ENCODE measurements at places on chromosomes 11 and 22. TPM values are rescaled to one million over a fixed set of nuclear protein-coding genes. Genes with fewer than 3 reads are reported as not detected.

EIF3M gene
- 325 TPM for total RNA-seq

CD151 gene
- 916 TPM for total RNA-seq

RAB38 gene
- not detected for total RNA-seq

MEI1 gene
- total RNA-seq, result not detected

SPON1 gene
- total RNA-seq, result not detected

PKNOX2 gene
- not detected for total RNA-seq

All from HT-29 (cell line).